ENCODE measurements at places on chromosomes 5 and 9.
A peak's percentile ranks its signal among the peaks of the same experiment; 100 is the strongest.

GRCh38 chr9:112038017-112038408 lies 137.1 kb downstream of the SUSD1 start:
- DNase-seq, result no peak

DNA sequence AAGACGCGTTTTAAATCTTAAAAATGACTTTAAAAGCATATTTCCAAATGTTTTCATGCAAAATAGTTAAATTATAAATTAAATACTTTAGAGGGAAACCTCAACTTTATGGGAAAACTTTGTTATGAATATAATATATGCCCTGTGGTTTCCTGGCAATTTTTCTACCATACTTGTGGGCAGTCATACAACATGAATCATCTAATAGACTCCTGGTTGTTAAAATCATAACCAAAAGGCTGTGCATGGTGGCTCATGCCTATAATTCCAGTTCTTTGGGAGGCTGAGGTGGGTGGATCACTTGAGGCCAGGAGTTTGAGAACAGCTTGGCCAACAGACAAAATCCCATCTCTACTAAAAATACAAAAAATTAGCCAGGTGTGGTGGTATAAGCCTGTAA lies 18.2 kb downstream of the ATP10B start:
- DNase-seq, result no peak

GRCh38 chr9:35771943-35772342 lies 17.9 kb upstream of the MSMP start:
- peak; percentile 33 for DNase-seq

- no peak for DNase-seq
Measured at GRCh38 chr5:169471021-169471420, 112.6 kb upstream of the SPDL1 start.

DNA sequence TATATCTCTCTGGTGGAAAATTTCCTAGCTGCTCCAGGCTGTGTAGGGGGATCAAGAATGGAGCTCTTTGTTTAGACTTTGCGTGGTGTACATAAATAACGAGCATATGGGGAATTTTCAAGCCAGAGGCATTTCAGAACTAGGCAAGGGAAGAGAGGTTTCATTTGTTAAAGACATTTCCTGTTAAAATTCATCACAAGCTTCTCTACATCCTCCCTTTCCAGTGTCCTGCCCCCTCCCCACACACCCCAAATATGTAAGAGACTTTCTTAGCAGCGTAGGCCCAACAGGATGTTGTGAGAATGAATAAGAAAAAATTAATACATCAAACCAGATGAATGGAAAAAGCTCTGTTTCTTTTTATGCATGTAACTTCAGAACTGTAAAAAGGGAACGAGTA lies 150.3 kb downstream of the GPBP1 start:
- no peak for DNase-seq

Data from SHP77 (cell line).